ENCODE measurements at places on chromosomes 2 and 18.

GRCh38 chr2:160264308-160264707 lies 64.2 kb upstream of the ITGB6 start:
- DNase-seq: no peak

DNA sequence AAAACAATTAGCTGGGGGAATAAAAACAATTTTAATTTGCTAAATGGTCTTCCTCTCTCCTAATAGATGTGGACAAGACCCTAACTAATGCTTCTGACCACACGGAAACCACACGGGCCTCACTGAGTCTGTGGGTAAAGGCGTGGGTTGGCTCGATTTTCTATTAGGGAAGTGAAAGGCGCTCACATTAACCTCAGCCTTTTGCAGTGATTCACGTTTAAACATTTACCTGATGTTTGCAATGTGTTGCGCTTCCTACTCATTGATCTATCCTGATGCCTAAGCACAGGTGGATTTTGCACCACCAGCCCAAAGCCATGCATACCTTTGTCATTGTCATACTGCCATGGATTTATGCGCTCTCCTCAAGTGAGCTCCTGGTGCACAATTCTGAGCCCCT lies 35.6 kb upstream of the NRP2 start:
- no peak for DNase-seq

- no peak for DNase-seq
Measured at GRCh38 chr2:53600815-53601214, 166.8 kb upstream of the CHAC2 start.

DNA sequence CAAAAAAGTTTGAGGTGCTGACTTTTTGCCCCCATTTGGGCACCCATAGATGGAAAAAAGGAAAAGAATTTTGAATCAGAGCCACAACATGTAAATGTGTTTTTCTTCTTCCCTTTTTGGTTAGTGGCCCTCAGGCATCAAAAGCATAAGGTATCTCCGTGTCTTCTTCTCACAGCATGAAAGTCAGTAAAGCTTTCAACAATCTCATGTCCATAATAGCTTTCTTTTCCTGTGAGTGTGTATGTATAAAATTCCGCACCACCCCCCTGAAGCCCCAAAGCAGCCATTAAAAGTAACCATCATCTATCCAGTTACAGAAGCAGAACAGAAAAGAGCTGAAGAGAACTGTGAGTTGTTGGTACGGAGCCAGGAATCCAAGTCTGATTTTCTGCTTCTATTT lies 1539.7 kb upstream of the ACVR2A start:
- no peak for DNase-seq

DNA sequence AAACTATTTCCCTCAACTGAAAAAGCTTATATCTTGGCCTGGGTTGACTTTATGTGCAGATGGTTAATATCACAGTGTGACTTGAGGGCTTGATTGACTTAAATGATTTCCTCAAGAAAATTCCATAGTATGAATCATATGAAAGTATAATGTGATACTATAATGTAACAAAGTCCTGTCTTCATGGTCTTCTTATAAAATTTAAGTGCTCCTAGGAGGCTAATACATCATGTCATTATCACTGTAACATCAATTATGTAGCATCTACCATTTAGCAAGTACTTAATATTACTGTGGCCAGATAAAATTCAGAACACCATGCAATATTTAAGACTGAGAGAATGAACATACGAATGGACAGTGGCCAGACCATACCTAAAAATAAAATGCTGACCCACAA lies 276.1 kb downstream of the RIT2 start:
- DNase-seq: no peak

DNA sequence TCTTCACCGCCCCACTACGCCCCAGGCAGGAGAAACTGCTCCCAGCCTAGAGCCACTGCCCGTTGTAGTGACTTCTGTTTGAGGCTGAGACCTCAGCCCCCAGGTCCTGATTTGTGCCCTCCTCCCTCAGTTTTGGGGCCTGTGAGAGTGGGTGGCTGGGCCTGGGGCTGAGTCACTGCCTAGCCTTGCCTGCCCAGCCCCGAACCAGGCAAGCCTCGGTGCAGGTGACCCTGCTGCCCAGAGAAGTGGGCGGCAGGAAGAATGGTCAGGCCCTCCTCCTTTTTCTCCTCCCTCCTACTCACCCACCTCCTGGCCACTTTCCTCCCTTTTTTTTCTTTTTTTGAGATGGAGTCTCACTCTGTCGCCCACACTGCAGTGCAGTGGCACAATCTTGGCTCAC lies 66.6 kb downstream of the ZFP36L2 start:
- DNase-seq: no peak

DNA sequence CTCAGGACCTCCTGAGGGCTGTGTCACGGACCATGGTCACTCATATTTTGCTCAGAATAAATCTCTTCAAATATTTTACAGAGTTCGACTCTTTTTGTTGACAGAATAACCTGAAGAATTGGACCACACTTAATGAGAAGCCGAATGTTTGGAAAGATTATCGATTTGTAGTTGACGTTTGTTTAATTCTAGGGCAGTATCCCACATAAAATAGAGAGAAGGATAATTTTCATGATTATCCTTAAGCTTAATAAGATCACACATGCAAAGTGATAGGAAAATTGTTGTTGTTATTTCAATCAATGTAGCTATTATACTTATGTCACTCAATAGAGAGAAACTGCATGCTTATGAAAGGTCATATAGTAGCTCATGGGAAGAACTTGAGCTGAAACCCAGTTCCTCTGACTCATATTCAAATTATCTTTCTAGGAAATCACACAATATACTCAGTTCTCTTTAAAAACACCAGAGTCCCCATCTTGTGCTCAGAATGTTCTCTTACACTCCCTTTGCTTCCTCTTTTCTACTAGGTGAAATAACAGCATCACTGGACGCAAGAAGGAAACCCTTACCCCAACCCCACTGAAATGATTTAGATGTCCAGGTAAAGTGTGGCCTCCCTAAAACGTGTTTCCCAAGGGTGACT lies 982.1 kb downstream of the TSN start:
- DNase-seq: no peak

GRCh38 chr2:96264656-96265348 lies 995 bp downstream of the TMEM127 start:
- DNase-seq: no peak

- no peak for DNase-seq
Measured at GRCh38 chr2:42309366-42309765, 51.7 kb downstream of the COX7A2L start.

DNA sequence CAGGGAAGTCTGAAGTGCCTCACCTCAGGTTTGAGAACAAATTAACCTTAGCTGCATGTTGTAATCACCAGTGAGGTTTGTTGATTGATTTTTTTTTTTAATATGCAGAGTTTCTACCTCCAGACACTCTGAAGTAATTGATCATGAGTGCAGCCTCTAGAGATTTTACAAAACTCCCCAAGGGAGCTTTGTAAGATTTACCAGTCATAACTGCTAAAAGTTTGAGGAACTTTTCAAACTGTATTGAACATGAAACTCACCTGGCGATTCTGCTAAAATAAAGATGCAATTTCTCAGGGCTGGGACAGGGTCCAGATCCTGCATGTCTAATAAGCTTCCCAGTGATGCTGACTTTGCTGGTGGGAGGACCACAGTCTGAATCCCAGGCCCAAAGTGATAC lies 339.6 kb upstream of the DCC start:
- DNase-seq: no peak

- no peak for DNase-seq
Measured at GRCh38 chr2:106272216-106272807, 78.2 kb upstream of the UXS1 start.

GRCh38 chr2:190499273-190499672 lies 35.2 kb downstream of the NEMP2 start:
- no peak for DNase-seq

GRCh38 chr2:73020306-73020656 lies 51.2 kb downstream of the SFXN5 start:
- DNase-seq: no peak

DNA sequence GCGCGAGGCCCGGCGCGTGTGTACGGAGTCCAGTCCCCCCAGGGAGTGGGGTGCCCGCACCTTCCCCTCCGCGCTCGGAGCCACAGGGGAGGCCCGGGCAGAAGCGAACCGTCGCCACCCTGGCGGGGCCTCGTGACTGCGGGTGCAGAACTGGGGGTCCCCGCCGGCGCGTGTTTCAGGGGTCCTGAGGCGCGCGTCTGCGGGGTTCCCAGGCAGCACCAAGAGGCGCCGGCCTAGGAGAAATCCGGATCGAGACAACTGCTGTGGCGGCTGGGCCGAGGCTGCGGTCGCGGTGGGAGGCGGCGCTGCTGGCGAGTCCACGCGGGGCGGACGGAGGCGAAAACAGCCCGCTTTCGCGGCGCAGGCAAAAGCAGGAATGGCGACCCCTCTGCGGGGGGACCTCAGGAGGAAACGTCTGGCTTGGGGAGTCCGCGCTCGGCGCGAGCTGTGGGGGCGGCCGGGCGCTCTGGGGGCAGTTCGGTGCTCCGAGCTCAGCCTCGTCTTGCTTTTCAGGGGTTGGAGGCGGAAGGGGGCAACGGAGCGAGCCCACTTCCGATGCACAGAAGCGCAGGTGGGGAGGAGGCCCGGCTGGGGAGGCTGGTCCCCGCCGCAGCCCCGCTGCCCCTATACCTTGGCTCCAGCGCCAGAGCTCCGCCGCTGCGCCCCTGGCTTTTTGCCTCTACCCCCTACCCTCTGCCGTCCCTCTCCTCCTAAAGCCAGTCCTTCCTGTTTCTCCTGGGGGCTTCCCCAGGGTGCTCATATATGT lies 81.5 kb upstream of the LDLRAD4 start:
- DNase-seq: no peak

GRCh38 chr2:19989342-19989666 lies 601 bp downstream of the WDR35 start:
- no peak for DNase-seq

DNA sequence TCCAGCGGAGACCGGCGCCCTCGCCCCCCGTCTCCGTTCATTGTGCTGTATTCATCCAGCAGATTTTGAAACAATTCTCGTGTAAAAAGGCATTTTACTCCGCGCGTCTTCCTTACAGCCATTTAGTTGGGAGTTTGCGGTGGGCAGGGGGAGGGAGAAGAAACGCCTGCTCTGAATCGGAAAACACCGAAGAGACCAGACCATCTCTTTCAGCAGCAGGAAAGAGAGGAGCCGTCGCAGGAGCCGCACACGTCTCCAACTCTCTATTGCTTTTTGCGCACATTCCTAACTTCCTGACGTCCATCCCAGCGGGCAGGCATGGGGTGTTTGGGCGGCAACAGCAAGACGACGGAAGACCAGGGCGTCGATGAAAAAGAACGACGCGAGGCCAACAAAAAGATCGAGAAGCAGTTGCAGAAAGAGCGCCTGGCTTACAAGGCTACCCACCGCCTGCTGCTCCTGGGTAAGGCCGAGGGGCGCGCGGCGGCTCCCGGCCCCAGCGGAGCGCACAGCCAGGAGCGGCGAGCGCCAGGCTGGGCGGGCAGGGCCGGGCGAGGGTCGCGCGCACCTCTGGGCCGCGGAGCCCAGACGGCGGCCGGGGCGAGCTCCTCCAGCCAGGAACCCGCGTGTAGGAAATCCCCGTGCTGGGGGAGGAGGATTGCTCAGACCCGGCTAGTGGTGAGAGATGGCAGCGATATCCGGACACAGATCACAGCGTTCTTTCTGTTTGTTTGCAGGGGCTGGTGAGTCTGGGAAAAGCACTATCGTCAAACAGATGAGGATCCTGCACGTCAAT lies 63.2 kb downstream of the GNAL start:
- DNase-seq: no peak

DNA sequence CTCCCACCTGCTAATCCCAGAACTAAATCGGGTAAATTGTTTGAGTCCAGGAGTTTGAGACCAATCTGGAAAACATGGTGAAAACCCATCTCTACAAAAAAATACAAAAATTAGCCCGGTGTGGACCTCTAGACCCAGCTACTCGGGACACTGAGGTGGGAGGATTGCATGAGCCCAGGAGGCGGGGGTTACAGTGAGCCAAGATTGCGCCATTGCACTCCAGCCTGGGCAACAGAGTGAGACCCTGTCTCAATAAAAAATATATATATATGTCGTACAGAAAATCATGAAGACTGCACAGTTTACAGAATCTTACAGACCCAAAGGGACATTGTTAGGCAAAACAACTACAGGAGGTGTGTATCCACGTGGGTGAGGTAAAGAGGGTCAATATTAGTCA lies 4.0 kb upstream of the DPY30 start:
- no peak for DNase-seq

- DNase-seq: no peak
Measured at GRCh38 chr2:6977113-6977741, 60.0 kb downstream of the RNF144A start.

GRCh38 chr18:46672062-46672970 lies 15.3 kb upstream of the LOXHD1 start:
- DNase-seq: no peak

DNA sequence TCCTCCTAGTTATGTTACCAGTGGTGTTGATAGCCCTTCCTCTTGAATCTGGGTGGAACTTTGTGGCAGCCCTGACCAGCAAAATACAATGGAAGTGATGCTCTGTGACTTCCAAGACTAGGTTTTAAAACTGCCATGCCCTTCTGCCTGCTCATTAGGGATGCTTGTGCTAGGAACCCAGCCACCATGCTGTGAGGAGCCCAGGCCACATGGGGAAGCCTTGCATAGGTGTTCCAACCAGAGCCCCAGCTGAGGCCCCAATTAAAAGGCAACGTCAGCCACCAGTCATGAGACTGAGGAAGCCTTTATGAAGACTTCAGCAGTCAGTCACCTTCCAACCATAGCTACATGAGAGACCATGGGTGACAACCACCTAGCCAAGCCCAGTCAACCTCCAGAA lies 14.0 kb upstream of the MAPRE2 start:
- DNase-seq: no peak

- no peak for DNase-seq
Measured at GRCh38 chr18:47842836-47843235, 87.6 kb downstream of the SMAD2 start.

- DNase-seq: no peak
Measured at GRCh38 chr2:212730994-212731393, 192.4 kb upstream of the ERBB4 start.

DNA sequence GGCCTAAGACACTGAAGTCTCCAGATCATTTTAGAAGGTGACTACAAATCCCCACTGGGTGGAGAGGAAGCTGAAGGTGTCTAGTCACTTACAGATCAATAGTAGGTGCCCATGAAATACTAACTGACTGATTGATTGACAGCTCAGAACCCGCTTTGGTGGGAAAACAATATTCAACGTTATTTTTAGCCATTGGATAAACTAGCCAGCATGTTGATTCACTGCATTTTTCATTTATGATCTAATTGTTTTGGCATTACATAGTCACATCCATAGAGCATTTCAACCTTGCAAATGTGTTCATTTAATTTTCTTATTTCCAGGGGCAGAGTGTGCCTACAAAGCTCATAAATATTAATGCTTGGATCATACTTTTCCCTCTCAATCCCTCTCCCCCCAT lies 162.3 kb downstream of the MREG start:
- no peak for DNase-seq

GRCh38 chr2:240255811-240256703 lies 115.6 kb upstream of the OTOS start:
- DNase-seq: no peak

DNA sequence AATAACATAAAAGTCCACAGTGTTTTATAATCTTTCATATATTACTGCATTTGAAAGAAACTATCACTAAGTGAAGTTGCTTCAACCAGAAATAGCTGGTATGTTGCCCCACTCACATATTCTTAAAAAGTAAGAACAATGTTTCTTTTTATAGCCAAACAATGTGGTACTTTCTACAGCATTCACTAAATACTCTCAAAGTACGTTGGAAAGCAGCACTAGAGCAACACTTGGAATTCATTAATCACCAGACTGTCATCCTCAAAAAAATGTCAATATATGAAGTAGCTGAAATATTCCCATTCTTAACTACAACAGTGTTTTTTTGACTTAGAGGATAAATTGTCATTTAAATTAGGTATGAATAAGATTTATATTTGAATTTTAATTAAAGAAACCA lies 32.8 kb downstream of the COBLL1 start:
- DNase-seq: no peak

- no peak for DNase-seq
Measured at GRCh38 chr18:79199691-79200374, 130.6 kb downstream of the ATP9B start.
